Fibroblast of pulmonary artery (primary cell): ENCODE measurements at places on chromosomes 16 and 17.
A peak's percentile ranks its signal among the peaks of the same experiment; 100 is the strongest.

GRCh38 chr16:89511374-89511773 is 3.2 kb downstream of the SPG7 start:
- DNase-seq, result no peak

DNA sequence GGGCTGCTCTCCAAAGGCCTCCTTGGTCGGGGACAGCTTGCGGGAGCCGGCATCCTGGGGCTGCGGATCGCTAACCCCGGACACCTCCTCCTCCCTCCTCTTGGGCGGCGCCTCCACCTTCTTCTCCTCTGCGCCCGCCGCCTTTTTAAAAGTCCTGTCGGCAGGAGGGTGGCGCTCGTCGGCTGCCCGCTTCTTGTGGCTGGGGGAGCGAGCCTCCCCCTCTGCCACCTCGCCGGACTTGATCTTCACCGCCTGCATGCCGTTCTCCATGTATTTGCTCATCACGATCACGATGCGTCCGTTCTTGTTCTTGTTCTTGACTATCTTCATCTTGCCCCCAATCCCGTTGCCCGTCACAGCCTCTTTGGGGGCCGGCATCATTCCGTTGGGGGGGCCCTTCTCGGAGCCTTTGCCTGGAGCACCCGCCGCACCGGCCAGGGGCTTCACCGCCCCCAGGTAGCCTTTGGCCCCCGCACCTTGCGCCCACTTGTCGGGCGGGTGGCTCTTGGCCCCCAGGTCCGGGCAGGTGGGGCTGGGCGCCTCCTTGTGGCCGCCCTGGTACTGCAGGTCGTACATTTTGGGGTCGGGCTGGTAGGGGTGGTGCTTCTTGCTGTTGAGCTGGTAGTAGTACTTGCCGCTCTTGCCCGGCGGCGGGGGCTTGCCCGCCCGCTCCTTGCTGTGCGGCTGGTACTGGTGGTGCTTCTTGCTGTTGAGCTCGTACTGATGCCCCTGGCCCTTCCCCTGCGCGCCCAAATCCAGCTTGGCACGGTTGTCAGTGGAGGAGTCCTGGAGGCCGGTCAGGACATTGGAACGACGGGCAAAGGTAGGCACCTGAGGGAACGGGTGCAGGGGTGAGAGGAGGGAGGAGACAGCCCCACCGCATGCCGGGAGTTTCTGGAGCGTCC is 4.4 kb downstream of the CBX4 start:
- DNase-seq, result no peak

DNA sequence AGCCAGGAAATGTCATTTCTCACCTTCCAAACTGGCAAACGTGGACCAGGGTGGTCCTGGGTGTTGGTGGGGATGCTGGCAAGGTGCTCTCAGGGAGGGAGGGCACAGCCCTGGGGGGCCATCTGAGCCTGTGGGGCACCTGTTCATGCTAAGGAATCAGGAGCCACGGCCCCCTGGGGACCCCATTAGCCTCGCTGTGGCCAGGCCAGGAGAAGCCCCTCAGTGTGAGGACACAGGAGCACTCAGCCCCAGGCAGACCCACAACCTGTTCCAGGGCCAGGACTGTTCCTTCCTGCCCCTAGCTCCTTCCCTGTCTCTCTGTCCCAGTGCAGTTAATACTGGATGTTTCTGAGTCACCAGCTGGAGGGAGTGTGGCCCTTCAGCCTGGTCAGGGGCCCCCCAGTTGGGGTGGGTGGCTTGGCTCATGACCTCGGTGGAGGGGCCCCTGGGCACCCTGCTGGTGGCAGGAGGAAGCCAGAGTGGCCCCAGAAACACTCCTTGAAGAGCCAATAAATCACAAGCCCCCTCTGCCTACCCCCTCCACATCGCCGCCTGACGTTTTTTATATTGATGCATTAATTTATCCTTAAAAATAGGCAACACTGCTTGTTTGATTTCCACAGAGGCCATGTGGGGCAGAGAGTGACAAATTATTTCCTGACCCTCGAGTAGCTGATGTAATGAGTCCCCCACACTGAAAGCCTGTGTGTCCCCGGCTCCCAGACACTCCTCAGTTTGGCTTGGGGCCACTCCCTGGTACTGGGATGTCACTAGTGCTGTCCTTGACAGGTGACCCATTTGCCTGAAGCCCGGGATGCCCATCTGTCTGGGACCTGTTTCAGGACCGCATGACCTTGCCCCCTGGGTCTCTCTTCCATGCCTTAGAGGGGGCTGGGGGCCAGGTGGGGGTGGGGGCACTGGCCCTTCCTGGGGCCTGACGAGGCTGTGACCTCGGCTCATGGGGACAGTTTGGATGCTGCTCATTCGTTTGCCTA is 22.3 kb downstream of the ACTG1 start:
- DNase-seq, result no peak

GRCh38 chr17:42691021-42691545 is 8.8 kb downstream of the CNTNAP1 start:
- DNase-seq, result no peak

- peak; percentile 67 for DNase-seq
These were observed 27.0 kb downstream of the ATP6V0A1 start for GRCh38 chr17:42485680-42486079.
